ENCODE measurements at places on chromosomes 1 and 21.

DNA sequence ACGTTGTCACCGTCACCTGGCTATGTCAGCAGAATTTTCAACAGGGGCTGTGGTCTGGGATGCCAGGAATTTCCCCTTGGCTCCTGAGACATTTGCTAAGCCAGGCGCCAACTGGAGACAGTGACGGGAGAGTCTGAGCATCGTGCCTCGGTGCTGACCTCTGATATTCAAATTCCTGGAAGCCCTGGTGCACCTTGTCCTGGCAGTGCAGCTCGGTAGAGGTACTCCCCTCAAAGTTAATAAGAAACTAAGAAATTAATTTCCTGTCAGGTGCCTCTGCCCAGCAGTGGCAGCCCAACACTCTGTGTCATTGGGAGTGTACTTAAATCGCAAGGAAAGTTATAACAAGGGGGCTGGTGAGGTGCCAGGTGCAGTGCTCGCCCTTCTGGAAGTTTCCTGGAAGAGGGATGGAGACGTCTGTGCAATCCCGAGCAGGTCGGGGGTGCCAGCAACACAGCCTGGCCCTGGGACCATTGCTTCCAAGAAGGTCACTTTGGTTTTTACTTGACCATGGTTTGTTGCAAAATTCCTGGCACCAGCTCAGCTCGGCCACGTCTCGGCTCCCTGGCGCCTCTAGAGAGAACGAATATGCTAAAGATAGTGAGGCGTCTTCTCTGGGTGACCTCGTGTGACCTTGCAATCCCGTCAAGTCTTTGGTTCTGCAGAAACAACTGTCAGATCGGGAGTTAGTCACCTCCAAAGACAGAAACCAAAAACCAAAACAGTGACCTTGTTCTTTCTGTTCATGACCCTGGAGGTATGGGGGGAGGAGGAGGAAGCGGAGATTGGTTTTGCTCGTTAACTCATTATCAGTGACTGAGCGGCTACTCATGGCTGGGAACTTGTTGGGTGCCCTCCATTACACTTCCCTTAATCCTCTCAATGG lies 149.5 kb upstream of the VAMP3 start:
- DNase-seq = no peak

GRCh38 chr1:185693654-185694053 lies 40.5 kb upstream of the HMCN1 start:
- no peak for DNase-seq

GRCh38 chr1:91647061-91647460 lies 146.4 kb downstream of the CDC7 start:
- no peak for DNase-seq

DNA sequence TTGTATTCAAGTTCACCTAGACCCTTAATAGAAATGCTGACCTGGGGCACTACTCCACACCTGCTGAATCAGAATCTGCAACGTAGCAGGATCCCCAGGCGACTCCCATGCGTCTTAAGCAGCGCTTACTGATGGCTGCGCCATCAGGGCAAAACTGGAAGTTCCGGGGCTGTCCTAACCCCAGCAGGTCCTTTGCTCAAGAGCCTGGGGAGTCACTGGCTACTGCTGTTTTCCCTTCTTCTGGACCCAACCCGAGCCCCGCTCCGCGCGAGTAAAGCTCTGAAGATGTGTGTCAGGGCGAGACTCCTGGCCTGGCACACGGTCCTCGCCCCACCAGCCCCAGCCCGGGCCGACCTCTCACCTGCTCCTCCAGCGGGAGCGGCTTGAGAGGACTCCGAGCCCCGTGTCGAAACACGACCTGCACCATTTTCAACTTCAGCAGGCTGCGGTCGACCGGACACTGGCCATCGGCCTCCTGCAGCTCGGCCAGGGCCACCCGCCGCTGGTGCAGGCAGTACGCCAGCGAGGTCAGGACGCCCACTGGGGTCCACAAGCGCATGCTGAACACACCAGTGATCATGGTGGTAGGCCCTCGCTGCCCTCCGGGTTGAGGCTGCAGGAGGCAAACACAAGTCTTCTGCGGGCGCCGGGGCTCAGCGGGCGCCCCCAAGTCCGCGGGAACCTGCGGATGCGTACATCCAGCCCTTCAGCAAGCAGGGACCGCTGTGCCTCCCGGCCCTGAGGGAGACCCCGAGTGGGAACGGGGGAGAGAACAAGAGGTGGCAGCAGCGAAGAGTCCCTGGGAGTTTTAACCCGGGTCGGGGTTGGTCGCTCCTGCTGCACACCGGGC lies 630 bp downstream of the ACP6 start:
- no peak for DNase-seq

DNA sequence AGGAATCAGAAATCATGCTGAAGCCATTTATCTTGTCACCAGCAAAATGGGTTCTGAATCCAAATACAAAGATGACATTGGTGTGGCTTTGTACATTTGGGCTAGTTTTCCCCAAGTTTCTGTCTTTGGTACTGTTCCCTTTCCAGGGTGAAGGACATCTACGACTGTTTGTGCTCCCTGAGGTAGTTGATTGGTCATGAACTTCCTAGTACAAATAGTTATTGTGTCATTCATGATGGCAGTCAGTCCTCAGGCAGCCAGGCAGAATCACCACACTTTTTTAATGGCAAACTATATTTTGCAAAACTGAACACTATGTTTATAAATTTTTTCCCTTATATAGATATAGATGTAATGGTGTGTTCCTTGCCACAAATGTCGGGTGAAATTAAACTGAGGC lies 46.0 kb downstream of the CEP350 start:
- DNase-seq = no peak

- DNase-seq = peak; percentile 79
Observed at GRCh38 chr1:64228167-64228957, 24.9 kb downstream of the UBE2U start.

DNA sequence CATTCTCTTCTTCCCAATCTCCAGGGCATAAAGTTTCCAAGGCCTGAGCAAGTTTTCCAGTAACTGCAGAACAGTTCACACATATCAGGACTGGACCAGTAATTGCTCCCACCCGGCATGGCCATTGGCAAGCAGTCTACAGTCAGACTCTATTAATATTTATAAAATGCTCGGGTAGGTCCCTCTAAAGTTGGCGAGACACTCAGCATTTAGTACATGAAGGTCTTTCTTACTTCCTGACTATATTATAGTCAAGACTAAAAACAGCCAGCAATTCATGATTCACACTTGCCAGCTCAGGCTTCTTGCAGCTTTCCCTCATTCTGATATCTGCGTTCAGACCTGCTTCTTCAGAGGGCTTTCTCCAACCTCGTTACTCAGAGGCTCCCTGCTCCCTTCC lies 25.4 kb downstream of the GADD45A start:
- no peak for DNase-seq

GRCh38 chr1:30036229-30036547 lies 687.2 kb downstream of the MATN1 start:
- DNase-seq = no peak

- DNase-seq = no peak
Observed at GRCh38 chr1:18939398-18940302, 16.8 kb downstream of the IFFO2 start.

DNA sequence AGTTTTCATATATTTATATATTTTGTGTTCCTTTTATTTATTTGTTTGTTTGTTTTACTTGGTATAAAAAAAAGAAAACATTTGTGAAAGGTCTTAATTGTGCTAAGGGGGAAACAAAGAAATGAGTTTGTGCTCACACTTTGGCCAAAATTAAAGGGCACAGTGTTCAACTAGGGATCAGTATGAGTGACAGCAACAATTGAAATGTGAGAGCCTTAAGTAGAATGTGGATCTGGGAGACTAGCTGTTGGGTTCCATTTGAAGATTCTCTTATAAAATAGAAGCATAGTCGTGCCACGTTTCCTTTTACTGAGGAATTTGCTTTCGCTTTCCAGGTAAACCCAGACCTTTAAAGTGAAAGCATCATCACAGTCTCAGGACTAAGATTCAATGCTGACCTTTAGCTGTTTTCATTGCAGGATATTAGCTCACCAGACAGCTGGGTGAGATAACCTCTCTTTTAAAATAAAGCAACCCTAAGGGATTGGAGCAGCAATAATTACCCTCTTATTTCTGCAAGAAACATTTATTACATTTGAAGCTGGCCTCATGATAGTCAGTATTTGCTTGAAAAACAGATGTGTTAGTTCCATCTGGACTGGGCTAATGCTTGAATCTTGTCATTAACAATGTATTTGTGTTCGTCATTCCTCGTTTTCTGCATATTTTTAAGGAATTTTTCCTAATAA lies 37.1 kb upstream of the CD55 start:
- no peak for DNase-seq

DNA sequence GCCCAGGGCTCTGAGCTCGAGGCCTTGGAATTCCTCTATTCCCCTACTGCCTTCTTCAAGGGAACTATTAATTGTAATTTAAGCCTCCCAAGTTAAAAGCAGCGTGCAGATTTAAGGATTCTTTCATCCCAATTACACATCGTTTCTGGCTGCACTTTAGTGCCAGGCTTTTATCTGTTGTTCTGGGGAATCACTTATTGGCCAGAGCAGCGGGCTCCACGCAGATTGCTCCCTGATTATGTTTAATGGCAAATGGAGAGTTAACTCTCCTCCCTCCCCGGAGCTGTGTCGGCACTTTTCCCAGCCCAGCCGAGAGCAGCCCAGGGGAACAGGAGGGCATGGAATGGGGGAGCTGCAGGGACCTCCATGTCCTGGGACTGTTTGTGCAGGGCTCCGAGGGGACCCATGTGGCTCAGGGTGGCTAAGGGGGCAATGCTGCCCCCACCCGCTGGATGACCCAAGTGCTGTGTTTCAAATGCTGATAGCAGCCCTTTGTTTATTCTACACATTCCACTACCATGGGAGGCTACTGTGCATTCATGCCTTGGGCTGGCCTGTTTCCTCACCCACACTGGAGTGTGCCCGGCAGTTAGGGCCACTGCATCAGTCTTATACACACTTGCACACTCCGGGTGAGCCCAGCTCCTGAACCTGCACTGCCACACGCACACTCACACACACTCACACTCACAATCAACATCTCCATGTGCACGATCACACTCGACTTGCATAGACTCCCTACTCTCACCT lies 93.3 kb upstream of the POU3F1 start:
- no peak for DNase-seq

- DNase-seq = no peak
Observed at GRCh38 chr1:181100015-181100905, 11.8 kb downstream of the IER5 start.

GRCh38 chr1:209697126-209697525 lies 7.5 kb upstream of the HSD11B1 start:
- no peak for DNase-seq

DNA sequence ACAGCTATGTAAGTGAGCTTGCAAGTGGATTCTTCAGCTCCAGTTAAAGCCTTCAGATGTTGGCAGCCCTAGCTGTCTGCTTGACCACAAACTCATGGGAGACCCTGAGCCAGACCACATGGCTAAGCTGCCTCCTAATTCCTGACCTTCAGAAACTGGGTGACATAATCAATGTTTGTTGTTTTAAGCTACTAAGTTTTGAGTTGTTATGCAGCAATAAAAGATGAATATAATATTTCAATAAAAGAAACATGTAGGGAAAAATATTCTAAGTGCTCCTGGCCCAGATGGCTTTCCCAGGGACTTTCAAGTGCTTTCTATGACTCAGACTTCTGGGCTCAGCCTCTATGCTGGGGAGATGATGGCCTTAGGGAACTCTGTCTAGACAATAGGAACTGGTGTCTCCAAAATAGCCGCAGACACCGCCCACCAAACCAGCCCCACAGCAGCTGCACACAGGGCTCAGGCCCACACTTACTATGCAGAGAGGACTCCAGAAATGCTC lies 20.3 kb upstream of the AZIN2 start:
- DNase-seq = peak; percentile 77

DNA sequence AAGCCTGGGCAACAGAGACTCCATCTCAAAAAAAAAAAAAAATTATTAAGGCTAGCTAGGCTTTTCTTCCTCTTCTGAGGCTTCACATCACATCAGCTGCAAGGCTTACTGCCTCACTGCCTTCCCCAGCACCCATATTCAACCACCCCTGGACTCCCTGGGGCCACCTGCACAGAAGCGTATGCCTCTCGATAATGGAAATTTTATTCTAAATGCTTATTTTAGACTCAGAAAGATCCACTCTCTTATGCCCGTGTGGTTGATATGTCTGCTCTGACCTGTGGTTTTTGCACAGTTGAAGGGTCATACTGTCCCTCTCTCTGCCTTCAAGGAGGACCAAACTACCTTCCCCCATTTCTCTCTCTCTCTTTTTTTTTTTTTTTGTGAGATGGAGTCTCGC lies 1.5 kb upstream of the FCRLA start:
- DNase-seq = no peak

DNA sequence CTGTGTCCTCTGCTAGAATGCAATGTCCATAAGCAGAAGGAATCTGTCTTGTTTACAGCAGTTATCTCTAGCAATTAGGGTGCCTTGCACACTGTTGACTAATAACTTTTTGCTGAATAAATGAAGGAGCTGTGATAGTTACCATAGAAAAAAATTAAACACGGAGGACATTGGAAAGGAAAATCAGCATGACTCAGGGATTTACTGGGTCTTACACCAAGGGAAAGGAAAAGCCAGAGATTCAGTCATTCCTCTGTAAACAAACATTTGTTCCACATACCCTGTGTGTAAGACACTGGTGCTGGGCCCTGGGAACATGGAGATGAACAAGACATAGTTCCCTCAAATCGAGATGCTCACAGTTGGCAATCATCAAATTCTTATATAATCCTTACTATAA lies 183.3 kb downstream of the PTGER3 start:
- DNase-seq = no peak

DNA sequence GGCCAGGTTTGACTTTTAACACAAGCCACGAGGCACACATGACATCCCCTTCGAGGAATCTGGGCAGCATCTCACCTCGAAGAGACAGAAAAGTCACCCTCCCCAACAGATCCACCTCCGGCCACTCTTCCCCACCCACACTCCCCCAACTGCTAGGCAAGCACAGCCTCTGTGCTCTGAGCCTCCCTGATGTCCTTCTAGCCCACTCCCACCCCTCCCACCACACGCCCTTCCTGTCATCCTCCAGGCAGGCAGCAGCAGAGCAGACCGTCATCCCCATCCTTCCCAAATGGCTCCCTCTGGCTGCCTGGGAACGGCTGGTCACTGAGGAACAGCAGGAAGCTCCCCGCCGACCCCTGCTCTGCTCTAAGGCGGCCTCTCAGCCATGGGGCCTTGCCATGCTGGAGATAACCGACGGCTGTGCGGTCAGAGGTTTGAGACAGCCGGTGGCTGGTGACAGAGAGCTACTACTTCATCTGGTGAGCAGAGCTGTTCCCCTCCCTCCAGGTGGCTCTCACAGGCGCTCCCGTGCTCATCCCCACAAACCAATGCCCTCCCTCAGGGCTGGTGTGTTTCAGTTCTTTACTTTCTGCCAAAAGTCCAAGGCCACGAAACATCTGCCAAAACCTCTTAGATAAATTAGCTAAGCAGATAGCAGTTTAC lies 25.6 kb downstream of the NPHP4 start:
- DNase-seq = no peak
